ENCODE measurements at places on chromosomes 11 and 22. TPM values are rescaled to one million over a fixed set of nuclear protein-coding genes. Genes with fewer than 3 reads are reported as not detected.

GRCh38 chr11:2737866-2738265 lies 38.1 kb upstream of the KCNQ1OT1 start:
- no peak for DNase-seq

DNA sequence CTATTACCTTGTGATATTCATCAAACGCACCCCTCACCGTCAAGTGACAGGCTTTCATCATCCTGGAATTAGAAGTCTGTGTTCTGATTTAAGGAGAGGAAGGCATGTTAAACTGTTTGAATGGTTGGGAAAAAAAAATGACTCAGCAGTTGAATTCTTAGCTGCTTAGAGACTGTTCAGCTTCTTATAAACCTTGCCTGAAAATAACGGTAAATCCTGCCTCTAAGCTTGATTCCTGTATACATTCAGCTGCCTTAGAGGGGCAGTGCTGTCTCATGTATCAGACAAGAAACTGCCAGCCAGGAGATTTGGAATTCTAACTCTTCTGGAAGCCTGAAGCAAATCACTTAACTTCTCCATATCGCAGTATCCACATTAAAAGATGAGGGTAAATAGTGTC lies 437.4 kb downstream of the JRKL start:
- no peak for DNase-seq

- no peak for DNase-seq
These were observed 37.3 kb upstream of the TUB start for GRCh38 chr11:8043756-8044155.

DNA sequence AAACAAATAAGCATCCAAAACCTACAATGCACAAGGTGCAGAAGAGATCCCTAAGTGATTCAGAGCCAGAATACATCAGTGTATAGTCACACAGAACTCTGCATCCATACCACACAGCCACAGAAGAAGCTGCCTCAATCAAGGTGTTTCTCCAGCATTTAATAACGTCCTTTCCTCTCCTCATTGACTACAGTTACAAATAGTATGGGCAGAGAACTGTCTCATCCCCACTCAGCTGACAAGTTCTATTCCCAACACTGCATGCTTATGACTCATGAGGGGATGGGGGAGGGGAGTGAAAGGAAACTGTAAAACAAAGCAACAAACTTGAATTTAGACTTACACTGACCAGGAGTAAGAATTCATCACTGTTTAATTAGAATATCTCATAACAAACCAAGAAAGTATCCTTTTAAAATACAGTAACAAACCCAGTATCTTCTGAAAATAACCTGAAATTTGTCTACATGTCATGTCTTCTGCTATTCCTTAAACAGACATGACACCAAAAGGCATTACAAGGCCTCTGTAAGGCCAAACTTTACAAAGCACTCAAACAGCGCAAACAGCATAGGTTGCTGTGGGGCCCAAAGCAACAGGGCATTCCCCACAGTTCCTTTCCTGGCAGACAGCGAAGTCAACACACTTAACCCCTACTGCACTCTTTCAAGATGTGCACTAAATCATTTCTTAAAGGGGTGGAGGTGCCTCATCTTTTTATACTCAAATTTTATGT lies 29.3 kb downstream of the CELF1 start:
- DNase-seq, result no peak

GRCh38 chr11:2180347-2180746 lies 8.7 kb upstream of the TH start:
- DNase-seq, result no peak

DNA sequence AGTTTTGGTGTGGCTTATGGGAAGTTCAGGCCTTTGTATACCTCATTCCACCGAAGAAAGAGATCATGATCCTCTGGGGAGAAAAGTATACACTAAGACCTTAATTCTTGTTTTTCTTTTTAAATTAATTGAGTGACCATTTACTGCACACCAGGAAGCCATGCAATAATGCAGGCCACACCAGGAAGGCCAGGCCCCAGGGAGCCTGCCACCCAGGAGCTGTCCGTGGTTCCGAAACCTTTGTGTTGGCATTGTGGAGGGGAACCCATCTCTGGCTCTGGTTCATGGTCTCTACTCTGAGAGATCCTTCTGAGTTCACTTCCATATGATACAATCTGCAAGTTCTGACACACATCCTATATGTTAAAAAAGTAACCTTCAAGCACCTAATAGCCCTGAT lies 291.8 kb downstream of the MIAT start:
- DNase-seq, result peak; percentile 57

Gene ADM
- 40.8 TPM for total RNA-seq

Gene CARD10
- total RNA-seq, result 17.5 TPM

Measured in WTC11 (cell line).